ENCODE measurements at places on chromosomes 4 and X.
A peak's percentile ranks its signal among the peaks of the same experiment; 100 is the strongest.

DNA sequence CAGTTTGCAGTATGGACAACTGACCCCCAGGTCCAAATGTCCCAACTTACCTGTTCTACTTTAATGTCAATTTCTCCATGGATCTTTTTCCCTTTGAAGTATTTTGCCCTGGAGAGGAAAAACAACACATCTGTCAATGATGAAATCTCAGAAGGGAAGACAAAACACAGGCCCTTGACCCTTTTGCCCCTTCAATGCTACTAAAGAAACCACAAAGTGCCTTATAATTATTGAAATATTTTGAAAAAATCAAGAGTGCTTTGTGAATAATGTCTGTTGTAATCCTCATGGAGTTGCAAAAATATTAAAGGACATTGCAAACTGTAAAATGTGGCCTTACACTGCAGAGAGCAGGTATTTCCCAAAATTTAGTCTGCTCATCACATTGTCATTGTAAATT is 12.6 kb downstream of the SYN1 start:
- no peak for DNase-seq

- no peak for DNase-seq
Observed at GRCh38 chr4:164410401-164410800, 343.5 kb upstream of the SMIM31 start.

- peak; percentile 52 for DNase-seq
Observed at GRCh38 chr4:119977076-119977940, 89.3 kb downstream of the MAD2L1 start.

- DNase-seq = no peak
Observed at GRCh38 chr4:139841464-139842195, 176.0 kb downstream of the MGST2 start.

GRCh38 chrX:40012868-40013265 is 84.9 kb downstream of the BCOR start:
- DNase-seq = no peak

DNA sequence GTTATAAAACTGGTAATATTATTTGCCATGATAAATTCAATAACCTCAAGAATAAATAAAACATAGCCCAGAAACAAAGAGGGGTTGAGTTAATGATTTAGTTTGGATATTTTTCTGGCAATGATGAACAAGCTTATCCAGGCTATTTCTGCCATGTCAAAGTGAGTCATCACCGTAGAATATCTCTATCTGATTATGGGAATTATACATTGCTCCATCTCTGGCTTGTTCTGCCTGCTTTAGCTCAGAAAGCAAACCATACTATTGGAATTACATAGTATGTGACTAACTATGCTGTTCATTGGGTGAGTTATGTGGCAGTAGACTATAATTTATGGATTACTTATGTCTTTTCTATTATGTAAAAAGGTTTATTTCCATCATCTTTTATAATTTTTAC is 680.1 kb upstream of the AADAT start:
- DNase-seq = no peak

GRCh38 chrX:11363069-11363594 is 69.9 kb downstream of the AMELX start:
- no peak for DNase-seq

GRCh38 chr4:183823434-183823833 is 81.7 kb upstream of the STOX2 start:
- peak; percentile 73 for DNase-seq

- DNase-seq = peak; percentile 67
Observed at GRCh38 chr4:55866973-55867574, 13.6 kb downstream of the EXOC1 start.

- DNase-seq = no peak
Observed at GRCh38 chr4:100497791-100498190, 20.0 kb downstream of the EMCN start.

- DNase-seq = peak; percentile 85
Observed at GRCh38 chr4:149113804-149114430, 671.7 kb upstream of the NR3C2 start.

DNA sequence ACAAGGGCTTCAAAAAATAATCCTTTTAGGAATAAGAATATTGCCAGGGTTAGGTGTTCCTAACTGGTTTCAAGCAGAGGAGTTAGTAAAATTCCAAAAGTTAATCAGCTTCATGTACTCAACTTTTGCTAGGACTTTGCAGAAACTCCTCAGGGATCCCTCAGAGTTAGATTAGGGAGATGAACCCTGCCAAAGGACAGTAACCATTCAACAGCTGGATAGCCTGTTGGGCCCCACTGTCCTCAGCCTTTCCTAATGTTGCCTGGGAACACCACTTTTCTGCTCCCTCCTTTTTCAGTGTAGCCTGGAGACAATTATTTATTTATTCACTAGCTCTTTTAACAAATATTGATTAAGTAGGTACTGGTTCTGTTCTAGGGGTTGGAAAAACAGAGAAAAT is 53.8 kb downstream of the NFKB1 start:
- DNase-seq = peak; percentile 32

- DNase-seq = no peak
Observed at GRCh38 chr4:3335385-3335784, 42.6 kb downstream of the RGS12 start.

- no peak for DNase-seq
Observed at GRCh38 chr4:113524096-113524495, 237.4 kb downstream of the CAMK2D start.

- peak; percentile 73 for DNase-seq
Observed at GRCh38 chr4:38322714-38323113, 341.3 kb upstream of the KLF3 start.

GRCh38 chr4:123913598-123913997 is 517.0 kb downstream of the SPRY1 start:
- DNase-seq = no peak

DNA sequence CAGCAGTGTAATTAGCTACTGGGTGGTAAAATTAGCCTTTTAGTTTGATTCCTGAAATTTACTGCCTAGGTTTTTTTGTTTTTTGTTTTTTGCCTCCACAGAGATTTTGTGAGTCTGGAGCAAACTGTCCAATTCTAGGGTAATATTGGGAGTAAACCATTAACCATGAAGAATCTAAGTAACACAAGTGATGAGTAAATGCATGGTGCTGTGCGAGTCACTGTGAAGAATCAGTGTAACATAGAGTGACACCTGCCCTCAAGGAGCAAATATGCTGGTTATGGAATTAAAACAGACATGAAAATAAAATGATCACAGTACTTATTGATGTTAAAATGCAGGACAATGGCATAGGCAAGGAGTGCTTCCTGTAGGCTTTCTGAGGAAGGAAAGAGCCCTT is 60.1 kb downstream of the LRP2BP start:
- DNase-seq = no peak

DNA sequence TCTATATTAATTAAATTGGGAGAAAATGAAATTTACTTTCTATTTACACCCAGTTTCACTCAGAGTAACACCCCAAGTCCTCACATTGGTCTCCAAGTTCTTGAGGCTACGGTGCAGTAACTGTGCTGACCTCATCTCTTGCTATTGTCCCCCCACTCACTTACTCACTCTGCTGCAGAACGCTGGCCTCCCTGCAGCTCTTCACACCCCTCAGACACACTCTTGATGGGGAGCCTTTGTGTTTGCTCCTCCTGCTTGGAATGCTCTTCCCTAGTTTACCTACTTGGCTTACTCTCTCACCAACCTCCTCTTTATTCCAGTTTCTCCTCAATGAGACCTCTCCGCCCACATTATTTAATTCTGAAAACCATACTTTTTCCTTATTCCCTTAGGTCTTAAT is 22.2 kb upstream of the SPARCL1 start:
- no peak for DNase-seq

Data from tongue (tissue), 3 donors.